SK-N-DZ (cell line): ENCODE measurements at places on chromosomes 7 and 10.

DNA sequence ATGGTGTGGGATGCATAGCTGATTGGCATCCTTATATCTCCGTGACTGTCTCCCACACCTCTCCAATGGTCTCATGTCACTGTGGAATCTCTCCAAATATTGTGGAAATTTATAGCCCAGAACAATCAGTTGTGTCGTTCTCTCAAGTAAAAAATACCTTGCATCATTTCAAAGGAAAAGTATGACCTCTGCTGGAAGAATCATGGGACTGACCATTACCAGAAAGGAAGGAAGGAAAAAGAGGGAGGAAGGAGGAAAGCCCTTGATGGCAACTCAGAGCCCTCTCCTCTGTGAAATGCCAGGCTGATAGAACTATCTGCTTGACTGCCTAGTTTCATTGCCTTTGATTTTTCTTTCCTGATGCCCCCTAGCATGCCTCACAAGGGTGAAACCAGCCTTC is 76.3 kb downstream of the FOXI2 start:
- no peak for DNase-seq

DNA sequence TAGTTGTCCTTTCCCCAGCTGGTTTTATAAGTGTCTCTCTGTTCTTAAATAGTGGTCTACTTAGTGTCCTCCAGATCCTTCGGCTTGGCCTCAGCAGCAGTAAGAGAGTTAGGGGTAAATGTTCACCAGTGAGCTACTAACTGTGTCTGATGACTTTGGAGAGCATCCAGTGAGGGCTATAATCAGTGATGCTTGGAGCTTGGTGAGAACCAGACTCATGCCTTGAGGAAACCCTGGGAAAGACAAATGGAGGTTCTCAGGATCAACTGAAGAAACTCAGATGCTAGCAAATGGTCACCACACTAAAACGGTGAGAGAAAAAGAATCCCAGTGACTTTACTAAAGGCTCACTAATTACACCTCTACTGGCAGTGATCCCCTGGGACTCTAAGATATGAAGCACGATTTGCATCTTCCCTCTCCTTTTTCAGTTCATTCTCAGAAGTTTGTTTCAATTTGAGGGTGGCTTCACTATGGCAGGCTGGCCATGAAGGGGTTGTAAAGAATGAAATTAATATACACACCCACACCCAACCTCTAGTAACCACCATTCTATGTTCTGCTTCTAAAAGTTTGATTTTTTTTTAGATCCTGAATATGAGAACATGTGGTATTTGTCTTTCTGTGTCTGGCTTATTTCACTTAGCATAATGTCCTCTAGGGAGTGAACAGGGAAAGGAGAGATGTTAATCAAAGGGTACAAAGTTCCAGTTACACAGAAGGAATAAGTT is 177.9 kb downstream of the PDE1C start:
- DNase-seq = no peak

DNA sequence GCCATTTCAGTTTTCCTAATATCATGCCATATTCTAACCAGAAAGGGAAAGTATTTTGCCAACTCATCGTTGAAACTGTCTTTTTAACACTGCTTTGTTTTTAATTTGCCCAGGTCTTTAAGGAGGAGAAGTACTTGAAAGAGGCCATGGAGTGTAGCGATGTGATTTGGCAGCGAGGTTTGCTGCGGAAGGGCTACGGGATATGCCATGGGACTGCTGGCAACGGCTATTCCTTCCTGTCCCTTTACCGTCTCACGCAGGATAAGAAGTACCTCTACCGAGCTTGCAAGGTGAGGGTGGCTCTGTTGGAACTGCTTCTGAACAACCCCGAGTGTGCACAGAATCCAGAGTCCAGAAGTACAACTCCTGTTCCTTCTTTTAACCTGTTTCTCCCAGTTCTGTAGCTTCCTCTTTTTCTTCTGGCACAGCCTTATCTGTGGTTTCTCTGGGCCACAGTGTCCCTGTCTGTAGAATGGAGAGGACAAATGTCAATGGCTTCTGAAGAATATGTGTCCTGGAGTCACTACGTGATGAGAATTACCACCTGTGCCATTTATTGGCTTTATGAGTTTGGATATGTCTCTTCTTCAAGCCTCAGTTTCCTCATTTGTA is 60.1 kb downstream of the LANCL2 start:
- DNase-seq = no peak

GRCh38 chr10:5461914-5462840 is 37.2 kb downstream of the CALML5 start:
- DNase-seq = no peak

DNA sequence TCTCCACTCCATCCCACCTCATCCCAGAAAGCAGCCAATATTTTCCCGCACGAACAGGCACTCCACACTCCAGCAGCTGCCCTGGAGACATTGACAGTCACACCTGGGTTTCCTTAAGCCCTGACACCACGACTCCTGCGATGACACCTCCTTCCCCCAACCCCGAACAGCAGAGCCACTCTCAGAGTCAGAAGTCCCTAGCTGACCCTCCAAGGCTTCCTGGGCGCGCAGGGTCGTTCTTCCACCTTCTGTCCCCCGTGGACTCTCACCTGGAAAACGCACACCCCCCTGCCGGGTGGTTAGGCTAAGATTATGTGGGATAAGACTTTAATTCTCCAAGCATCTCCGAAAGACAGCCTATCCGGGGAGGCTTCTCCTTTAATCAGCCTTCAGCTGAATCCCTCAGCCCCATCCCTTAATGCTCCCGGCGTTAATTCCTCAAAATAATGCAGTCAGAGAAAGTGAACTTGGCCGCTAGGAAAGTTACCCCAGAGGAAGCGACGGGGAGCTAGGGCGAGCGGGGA is 1.1 kb downstream of the DENND11 start:
- peak; percentile 42 for DNase-seq

DNA sequence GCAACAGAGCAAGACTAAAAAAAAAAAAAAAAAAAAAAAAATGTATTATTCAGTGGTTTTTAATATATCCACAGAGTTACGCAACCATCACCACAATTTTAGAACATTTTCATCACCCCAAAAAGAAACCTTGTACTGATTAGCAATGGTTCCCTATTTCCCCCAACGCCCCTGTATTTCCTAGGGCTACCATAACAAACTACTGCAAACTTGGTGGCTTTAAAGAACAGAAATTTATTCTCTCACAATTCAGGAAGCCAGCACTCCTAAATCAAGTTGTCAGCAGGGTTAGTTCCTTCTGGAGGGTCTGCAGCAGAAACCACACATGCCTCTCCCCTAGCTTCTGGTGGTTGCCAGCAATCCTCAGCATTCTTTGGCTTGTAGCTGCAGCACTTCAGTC is 5.9 kb upstream of the NUP42 start:
- DNase-seq = no peak

GRCh38 chr10:17007418-17007770 is 122.2 kb downstream of the CUBN start:
- no peak for DNase-seq
